ENCODE measurements at places on chromosomes 7 and 10.

DNA sequence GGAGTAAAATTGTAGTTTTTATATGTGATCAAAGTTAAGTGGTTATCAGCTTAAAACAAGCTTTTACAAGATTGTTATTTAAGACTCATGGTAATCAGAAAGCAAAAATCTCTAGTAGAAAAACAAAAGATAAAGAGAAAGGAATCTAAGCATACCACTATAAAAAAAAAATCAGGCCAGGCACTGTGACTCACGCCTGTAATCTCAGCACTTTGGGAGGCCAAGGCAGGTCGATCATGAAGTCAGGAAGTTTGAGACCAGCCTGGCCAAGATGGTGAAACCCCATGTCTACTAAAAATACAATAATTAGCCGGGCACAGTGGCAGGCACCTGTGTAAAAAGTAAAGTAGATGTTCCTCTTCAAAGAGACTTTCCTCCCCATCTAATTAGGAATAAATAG, 265.9 kb upstream of the NRP1 start:
- no peak for DNase-seq

DNA sequence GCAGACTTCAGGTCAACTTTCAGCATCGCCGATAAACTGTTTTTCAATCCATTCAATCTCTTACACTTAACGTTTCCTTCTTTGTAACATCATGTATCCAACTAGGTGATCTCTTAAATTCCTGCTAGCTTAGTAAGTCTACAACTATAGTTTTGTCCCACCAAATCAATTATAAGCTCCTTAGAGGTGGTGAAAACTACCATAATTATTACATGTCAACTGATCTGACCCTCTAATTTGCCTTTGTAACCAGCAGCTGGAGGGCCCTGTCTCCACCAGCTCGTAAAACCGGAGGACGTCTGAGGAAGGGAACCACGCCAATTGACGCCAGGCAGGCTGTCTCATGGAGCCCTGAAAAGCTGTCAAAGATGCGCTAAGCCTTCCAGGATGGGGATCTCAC, 113.4 kb downstream of the ABCC2 start:
- DNase-seq: no peak

GRCh38 chr7:32639122-32639521, 143.8 kb downstream of the AVL9 start:
- DNase-seq: no peak

GRCh38 chr7:135380351-135380750, 129.6 kb downstream of the CNOT4 start:
- DNase-seq: no peak

- no peak for DNase-seq
Observed at GRCh38 chr7:691361-692045, 35.0 kb upstream of the DNAAF5 start.

- DNase-seq: peak; percentile 64
Observed at GRCh38 chr7:107167483-107168232, 1.1 kb upstream of the HBP1 start.

DNA sequence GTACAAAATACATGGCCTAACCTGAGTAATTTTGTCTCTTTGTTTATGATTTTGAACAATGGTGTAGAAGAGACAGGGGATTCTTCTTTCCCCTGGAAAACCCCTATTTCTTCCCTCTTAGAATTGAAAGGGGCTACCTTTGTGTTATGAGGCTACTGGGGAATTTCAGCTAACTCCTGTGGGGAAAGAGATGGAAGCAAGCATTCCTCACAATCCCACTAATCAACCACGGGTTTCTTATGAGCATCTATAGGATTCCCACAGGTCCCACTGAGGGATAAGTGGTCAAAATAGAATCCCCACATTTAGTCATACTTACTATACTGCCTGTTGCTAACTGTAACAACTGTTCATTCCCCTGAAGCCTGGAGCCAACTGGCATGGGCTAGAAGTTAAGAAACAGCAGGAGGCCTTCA, 32.2 kb upstream of the ITGB8 start:
- no peak for DNase-seq

GRCh38 chr10:118882741-118883140, 128.0 kb upstream of the CACUL1 start:
- no peak for DNase-seq

- no peak for DNase-seq
Observed at GRCh38 chr7:31078363-31078990, 26.4 kb downstream of the ADCYAP1R1 start.

DNA sequence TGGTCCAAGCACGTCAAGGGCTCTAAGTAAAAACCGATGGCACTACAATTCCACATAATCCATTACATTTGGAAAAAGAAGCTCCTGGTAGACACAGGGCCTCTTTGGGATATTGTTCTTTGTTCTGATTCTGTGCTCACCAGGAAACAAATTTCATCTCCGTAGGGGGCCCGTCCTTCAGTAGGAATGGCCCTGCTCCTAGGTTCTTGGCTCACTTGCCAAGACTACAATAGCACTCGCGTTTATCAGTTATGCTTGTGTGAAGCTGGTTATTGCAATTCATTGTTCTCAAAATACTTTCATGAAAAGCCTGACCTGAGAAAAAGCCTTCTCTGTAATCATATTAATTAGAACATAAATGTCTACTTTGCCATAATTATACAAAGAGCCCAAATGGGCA, 10.3 kb upstream of the ZC3HAV1L start:
- peak; percentile 38 for DNase-seq

- DNase-seq: no peak
Observed at GRCh38 chr10:12727832-12728215, 273.7 kb downstream of the CCDC3 start.

DNA sequence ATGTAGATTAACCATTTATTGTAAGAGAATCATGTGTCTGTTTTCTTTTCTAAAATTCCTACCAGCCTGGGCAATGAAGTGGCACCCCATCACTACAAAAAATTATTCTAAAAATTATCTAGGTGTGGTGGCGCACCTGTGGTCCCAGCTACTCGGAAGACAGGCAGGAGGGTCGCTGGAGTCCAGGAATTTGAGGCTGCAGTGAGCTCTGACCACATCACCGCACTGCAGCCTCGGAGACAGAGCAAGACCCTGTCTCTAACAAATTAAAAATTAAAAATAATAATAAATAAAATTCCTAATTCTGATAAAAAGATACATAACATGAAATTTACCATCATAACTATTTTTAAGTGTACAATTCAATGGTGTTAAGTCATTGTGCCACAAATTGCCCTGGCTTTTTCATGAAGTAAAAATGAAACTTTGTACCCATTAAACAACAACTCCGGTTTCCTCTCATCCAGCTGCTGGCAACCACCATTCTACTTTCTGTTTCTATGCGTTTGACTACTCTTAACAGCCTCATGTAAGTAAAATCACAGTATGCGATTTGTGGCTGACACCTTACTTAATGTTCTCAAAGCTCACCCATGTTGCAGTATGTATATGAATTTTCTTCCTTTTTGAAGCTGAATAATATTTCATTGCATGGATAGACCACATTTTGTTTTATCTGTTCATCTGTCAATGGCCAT, 20.6 kb upstream of the USP6NL start:
- no peak for DNase-seq

DNA sequence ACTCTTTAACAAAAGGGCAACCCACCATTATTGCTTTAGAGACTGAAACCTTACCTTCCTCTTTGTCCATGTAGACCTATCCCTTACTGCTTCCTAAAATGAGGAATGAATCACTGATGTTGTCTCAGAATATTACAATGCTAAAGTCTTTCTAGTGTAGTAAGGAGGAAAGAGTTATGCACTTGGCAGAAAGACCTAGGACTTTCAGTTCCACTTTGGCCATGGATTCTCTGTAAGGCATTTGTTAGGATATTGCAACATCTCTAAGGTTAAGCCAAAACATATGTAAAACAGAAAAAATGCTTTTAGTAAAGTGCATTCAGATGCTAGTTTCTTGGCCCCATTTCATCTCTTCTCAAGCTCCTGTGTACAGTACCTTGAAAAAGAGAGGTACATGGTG, 230.9 kb downstream of the PARD3 start:
- DNase-seq: no peak

DNA sequence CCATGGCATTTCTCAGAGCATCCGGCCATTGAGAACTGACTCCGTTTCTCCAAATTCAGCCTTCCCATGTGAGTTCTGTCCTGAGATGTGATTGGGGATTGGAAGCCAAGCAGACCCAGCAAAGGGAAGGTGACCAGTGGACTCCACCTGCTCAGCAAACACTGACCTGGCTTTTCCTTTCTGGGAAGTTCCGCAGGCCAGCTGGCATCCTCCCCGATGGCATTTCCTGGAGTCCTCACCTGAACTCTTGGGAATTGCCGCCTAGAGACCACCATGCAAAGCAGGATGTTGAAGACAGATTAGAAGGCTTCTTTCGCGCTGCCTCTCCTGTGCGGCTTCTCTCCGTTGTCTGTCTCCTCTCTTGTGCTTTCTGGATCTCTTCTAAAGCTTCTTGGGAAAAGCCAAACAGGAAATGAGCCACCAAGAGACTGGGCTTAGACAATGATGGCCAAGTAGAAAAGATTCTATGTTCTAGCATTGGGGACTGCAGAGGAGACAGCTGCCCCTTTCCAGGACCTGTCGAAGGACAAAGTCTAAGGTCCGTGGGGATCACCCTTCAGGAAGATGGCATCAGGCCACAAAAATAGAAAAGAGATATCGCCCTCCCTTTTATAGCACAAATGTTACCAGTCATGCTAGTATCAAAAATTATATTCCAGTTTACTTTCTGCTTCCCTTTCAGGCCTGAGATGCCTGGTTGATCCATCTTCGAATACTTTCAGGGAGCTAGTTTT, 103.7 kb upstream of the INSYN2A start:
- no peak for DNase-seq

DNA sequence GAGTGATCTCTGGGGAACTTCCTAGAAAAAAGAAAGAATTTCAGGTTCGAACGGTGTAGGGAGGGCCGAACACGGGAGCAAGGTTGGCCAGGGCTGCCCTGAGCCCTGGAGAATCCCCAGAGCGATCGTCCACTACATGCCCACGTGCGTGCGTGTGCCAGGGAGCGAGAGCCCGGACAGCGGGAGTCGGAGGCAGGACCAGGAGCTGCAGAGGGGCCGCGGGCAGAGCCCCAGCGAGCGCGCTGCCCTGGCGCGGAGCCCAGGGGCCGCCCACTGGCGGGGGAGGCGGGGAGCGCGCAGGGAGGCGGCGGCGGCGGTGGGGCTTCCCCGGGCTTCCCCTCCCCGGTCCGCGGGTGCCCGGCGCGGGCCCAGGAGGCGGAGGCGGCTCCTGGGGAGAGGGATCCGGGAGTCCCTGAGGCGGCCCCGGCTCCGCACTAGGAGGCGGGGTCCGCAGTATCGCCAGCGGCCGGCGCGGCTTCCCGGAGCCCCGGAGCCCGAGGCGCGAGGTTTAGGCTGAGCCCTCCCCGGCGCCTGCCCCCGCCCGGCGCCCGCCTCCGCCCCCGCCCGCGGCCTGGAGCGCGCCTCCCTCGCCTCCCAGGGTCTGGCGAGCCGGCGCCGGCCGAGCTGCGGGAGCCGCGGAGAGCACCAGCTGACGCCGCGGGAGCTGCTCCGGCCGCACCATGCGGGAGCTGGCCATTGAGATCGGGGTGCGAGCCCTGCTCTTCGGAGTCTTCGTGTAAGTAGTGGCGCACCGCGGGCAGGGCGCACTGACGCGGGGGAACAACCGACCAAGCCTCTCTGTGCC, at the start of gene PLPP4:
Gene PLPP4 (plus strand): TSS at position 602 of the 805 bp plus-strand sequence. CDS start 79 bp downstream, at position 681.
- no peak for DNase-seq

DNA sequence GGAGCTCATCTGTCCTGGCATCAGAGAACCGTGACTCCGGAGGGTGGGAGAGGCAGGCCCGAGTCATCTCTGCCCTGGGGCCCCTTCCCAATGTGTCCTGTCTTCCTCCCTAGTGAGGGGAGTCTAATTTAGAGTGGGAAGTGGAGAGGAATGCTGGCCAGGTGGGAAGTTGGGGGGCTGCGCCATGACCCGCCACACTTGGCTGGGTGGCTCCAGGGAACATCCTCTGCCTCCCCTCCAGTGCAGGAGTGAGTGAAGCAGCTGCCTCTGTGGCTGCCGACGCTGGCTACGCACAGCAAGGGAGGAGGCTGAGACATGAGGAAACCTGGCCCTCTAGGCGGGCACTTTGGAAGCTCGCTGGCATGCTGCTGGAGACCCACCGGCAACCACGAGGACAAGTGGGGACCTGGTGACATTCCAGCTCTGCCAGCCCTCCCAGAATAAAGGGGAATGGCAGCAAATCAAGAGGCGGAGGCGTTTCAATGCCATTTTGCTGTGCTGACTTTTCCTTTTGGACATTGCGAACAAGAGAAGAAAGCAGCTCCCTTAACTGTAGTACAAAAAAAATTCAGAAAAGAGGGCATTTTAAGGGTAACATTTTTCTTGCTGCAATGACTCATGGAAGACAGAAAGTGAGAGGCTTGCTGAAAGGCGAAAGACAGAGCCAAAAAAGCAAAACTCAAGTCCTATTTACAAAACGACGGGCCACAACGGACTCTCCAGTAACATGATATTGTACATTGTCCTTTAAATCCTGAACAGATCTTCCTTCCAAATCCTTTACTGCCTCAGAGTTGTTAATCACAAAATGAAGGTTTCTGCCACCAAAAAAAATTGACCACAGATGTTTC, 121.2 kb upstream of the PITRM1 start:
- DNase-seq: no peak

DNA sequence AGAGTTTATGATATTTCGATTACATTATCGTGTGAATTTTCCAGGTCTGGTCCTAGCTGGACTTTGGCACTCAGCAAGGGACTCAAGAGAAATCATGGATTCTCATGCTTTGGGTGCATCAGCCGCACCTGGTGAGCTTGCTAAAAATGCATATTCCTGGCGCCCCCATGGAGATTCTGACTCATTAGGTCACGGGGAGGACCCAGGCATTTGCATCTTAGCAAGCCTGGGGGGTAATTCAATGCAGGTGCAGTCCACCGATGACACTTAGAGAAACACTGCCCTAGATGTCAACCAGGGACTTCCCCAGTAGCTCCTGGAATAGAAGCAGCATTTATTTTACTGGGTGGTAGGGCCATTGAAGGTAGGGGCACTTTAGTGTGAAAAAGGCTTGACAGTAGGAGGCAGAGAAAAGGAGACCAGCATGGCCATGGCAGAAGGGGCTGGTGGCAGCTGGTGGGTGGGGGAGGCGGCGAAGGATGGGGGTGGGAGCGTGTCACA, 29.9 kb upstream of the PDCD4 start:
- DNase-seq: no peak

GRCh38 chr7:40753455-40753854, 618.6 kb downstream of the SUGCT start:
- no peak for DNase-seq
